ENCODE measurements at places on chromosomes 16 and 17.

- DNase-seq: no peak
These were observed at the start of gene B4GALNT2 for GRCh38 chr17:49132699-49133364. Gene B4GALNT2, plus strand, starts transcription at chr17:49132769. Its CDS starts 24 bp downstream, at chr17:49132793.

DNA sequence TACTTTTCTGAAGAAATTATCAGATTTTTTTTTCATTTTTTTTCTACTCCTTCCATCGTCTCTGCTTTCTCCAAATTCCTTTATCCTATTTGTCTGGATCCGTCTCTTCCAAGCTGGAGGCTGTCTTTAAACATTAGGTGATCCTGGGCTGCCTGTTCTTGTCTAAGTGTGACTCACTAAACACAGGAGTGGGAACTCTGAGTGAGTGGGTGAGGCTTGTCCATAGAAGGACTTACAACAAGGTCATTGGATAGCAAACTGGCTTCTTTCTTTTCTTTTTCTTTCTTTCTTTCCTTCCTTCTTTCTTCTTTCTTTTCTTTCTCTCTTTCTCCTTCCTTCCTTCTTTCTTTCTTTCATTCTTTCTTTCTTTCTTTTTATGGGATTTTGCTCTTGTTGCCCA, 18.2 kb downstream of the ALOX15 start:
- peak; percentile 87 for DNase-seq

DNA sequence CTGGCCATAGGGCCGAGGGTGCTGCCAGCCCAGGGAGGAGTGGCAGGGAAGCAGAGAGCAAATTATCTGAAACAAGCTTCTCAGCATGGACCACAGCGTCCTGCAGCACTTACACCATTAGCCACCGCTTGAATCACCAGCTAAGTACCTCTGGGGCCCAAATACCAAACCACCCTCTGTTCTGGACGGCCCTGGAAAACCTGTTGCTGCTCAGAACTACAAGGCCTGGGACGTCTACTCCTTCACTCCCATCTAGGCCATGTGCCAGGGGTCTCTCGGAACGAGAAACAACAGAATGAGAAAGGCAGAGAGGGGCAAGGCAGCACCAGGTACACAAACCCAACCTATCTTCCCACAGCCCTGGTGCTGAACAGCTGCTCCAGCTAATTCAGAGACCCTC, 39.9 kb upstream of the GFOD2 start:
- DNase-seq: no peak

DNA sequence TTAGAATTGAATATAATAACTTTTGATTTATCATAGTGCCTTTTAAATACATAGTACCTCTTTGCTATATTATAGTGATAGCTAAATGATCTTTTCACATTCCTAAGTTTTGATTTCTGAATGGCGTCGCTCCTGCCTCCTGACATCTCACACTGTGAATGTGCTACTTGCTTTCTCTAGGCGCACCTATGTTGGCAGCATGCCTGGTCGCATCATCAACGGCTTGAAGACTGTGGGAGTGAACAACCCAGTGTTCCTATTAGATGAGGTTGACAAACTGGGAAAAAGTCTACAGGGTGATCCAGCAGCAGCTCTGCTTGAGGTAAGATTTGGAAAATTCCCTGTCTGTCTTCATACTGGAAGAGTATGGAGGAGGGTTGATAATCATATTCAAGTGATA, 29.8 kb upstream of the ABCC11 start:
- peak; percentile 29 for DNase-seq

DNA sequence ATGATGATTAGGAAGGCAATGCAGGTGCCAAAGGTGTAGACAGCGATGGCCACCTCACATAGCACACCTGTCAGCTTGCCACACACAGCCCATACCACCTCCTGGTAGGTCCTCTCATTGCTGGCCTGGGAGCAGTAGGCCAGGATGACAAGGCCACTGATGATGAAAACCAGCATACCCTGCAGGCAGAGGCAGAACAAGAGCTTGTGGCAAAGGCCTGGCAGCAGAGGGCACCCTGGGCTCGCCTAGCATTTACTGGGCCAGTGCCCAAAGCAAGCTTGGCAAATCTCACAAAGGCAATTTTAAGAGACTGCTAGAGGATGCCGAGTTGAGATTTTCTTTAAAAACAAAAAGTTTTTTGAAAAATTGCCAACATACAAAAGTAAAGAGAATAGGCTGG, 5.9 kb downstream of the SLC38A7 start:
- peak; percentile 43 for DNase-seq

DNA sequence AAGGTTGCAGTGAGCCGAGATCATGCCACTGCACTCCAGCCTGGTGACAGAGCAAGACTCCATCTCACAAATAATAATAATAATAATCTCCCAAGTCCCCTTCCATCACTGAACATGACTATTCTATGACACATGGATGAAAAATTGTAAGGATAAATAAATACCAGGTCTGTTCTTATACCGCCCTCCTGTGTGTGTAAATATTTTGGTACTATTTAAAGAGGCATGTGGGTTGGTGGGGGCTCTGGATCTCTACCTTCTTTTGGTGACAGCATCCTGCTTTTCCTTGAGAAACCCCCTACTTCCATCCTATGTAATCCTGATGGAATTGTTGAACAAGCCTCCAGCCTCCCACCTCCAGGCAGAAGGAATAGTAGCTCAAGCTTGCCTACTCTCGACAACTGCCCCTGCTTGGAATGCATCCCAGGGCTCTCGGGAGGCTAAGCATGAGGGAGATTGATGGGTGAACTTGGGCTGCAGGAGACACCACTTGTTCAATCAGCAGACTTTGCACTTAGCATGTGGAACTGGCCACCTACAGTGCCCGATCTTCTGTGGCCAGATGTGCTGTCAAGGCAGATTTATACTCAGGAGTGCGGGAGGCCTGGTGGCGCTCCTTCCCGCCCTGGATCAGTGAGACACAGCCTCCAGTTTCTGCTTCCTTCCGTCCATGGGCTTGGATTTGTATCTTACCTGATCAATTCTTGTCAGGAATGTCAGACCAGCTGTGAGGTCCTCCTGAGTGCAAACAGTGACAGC, 287.4 kb downstream of the SLC39A11 start:
- no peak for DNase-seq

Measured in bronchial epithelial cell (primary cell).